NCI-H69 (cell line): ENCODE measurements at places on chromosomes 3 and 15.

DNA sequence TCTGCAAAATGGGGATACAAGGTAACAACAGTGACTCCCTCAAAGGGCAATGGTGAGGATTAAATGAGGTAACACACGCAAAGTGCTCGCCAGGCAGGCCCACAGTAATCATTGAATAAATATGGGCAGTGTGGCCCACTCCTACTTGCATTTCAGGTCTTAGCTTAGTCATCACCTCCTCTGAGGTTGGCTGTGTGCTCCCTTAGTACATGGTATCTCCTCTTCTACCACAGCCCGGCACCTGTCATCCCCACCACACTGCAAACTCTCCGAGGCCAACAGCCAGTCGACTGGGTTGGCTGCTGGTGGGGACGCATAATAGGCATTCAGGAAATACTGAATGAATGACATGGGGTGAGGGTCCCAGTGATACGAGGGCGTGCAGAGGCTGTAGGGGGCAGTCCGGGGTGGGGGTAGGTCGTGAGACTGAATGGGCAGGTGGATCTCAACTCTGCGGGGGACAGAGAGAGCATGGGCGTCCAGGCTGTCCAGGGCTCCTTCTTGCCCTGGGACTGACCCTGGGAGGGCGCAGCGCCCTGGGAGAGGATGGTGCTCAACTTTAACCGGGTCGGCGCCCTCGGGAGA is 375 bp upstream of the MYZAP start:
- no peak for DNase-seq

- DNase-seq, result peak; percentile 68
Measured at GRCh38 chr3:114179575-114179974, 723 bp upstream of the DRD3 start.

DNA sequence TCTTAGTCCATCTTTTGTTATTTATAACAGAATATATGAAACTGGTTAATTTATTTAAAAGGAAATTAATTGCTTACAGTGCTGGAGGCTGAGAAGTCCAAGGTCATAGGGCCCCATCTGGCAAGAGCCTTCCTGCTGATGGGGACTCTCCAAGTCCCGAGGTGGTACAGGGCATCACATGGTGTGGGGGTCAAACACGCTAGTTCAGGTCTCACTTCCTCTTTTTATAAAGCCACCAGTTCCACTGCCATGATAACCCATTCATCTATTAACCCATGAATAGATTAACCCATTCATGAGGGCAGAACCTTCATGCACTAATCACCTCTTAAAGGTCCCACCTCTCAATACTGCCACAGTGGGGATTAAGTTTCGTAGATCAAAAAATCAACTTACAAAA is 659.3 kb downstream of the NAALADL2 start:
- no peak for DNase-seq

GRCh38 chr3:29936766-29937165 is 655.9 kb downstream of the RBMS3 start:
- no peak for DNase-seq

DNA sequence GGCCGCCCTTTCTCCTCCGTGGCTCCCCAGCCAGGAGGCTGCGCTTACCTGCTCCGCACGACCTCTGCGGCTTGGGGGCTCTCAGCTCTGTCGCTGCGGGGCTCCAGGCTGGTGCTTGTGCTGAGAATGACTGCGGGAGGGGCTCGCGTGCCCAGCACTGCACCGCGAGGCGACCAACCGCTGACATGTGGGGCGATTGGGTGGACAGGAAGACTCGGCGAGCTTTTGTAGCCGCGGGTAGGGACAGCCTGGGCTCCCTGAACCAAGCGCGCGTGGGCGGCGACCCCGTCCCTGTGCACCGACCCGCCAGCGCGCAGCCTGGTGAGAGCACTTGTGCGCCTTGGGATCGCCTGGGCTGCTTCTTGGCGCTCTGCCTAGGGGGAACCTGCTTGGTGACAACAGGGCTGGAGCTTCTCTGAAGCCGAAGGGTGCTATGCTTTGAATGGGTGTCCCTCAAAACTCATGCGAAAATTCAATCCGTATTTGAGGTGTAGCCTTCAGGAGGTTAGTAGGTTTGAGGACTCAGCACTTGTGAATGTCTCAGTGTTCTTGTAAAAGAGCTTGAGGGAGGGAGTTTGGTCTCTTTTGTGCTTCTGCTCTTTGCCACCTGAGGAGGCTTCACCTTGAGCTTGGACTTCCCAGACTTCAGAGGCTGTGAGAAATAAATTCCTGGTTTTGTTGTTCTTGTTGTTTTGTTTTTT is 50.4 kb downstream of the IL12A start:
- peak; percentile 63 for DNase-seq

DNA sequence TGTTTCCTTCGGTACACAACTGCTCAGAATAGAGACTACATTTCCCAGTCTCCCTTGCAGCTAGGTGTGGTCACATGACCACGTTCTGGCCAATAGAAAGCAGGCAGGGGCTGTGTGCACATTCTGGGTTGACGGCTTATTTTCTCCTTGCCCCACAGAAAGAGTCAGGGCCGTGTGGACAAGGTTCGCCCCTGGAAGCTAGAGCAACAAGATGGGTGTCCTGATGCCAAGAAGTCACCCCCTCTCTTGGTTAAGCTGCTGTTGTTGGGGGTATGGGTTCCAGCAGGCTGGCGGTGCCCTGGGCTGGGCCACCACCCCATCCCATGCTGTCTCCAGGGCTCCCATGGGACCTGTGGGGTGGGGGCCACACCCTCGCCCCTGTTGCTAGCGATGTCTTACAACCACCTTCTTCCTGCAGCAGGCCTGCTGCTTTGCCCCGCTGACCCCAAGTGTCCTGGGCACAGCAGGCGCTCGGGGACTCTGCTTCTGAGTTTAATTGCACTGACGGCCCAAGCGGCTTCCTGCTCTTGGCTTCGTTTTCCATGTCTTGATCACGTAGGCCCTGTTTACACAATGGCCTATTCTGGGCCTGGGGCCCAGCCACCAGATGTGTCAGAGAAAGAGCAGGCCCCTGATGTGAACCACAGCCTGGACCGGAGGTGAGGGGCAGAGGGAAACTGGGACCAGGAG is 24.9 kb downstream of the ABTB1 start:
- DNase-seq, result peak; percentile 87

DNA sequence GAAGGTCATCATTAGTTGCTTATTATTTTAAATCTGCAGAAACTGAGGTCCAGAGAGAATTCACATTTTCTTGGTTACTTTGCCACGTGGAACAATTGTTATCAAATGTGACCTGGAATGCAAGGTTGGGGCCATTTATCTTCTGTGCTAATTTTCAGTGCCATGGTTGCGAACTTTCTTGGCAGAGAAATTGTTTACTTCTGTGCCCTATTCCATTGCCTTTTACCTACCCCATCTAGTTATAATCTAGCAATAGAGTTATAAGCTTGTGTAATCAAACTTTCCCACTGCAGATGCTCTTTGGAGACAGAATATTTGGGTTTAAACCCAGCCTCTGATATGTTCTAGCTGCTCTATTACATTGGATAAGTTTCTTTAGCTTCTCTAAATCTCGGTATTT is 242.9 kb downstream of the LPP start:
- no peak for DNase-seq
